Thyroid gland (tissue), 4 donors: ENCODE measurements at places on chromosomes 6 and 20. TPM values are rescaled to one million over a fixed set of nuclear protein-coding genes. Genes with fewer than 3 reads are reported as not detected.
A peak's percentile ranks its signal among the peaks of the same experiment; 100 is the strongest.

DNA sequence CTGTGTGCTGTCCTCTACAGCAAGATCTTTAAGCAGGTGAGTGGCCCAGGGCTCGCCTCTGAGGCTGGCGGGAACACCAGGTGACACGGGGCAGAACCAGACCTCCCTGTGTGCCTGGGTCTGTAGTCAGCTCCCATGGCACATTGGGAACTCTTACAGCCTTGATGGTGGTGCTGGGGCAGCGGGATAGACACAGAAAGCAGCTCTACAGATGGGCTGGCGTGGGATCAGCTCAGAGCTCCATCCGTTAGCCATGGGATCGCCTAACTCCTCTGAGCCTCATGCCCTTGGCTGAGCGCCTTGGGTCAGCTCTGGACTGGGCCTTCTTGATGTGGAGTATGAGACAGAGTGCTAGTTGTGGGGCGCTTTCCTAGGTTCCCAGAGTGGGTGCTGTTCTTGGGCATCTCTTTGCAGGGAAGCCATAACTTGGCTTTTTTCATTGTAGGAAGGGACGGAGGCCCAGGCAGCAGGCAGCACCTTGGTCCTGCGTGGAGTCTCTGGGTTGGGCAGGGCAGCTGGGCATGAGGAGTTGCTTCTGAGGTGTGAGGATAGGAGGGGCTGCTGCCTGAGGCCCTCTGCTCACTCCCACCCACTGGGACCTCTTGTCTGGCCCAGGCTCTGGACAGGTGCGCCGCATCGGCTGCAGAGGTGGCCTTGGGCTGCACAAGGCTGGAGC lies 51.3 kb downstream of the EFCAB8 start:
- no peak for DNase-seq

DNA sequence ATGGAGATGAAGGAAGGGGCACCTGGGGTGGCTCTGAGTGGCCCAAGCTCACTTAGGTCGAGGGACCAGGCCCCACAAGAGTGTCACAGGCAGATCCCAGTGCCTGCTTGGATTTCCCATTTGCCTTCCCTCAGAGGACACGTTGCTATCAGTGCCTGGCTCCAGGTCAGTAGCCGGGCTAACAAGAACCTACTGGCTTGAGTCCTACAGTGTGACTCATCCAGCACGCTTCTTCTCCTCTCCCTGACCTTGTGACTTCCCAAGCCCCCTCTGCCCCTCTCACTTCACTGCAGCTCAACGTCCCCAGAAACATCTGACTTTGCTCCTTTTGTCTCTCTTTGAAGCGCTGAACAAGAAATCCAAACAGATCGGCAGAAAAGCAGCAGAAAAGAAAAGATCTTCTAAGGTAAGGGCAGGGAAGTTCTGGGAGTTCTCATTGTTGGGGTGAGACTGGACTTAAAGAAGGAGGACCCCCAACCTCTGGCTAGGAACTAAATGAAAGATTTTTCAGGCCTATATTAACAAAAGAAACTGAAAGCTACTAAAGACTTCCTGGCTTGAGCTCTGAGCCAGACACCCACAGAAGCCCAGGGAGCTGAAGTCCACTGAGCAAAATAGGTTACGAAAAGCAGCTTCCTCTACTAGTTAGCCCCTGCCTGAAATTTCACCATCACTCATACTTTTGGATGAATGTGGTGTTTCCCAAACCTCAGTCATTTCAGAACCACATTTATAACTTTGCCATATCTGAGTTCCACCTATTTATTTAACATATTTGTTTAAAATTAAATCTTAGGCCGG lies 21.5 kb downstream of the ASIP start:
- peak; percentile 50 for DNase-seq

DNA sequence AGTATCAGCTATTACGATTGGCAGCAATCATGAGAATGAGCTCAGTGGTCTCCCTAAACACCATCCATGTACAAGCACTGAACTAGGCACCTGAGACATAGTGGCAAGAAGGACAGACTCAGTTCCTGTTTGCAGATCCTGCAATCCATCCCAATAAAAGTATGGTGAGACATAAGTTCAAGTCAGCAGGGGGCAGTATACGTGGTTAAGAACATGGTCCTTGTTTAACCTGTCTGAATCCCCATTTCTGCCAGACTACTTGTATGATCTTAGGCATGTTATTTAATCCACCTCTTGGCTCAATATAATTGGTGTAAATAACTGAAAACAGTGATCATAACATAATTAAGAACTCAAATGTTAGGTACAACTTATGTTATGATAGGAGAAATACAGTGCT lies 33.2 kb upstream of the PNISR start:
- DNase-seq: no peak

NRN1 gene
- 1.1 TPM for total RNA-seq
